ENCODE measurements at places on chromosomes 6 and 20.
A peak's percentile ranks its signal among the peaks of the same experiment; 100 is the strongest.

GRCh38 chr20:19539191-19539590 lies 218.9 kb upstream of the RIN2 start:
- DNase-seq = no peak

DNA sequence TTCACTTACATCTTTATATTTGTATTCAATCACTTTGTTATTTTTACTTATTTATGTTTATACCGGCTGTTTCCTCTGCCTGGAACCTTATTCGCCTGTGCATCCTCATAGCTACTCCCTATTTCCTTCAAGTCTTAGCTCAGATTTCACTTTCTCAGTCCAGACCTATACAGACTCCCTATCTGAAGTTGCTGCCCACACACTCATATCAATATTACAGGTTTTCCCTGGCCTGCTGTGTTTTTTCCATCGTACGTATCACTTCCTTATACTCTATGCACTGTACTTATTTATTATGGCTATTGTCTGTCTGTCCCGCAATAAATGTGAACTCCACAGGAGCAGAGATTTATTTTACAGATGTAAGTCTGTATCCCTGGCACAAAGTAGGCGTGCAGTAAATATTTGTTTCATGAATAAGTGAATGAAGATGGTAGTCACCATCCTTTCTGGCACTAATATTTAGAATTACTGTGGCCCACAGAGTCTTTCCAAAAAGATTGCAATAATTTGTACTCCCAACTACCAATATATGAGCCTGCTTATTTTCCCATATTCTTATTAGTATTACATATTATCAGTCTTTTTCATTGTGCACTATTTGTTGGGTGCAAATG lies 64.9 kb downstream of the TNFAIP3 start:
- no peak for DNase-seq

GRCh38 chr6:33407132-33407718 lies 3.6 kb upstream of the PHF1 start:
- DNase-seq = no peak

GRCh38 chr6:107563694-107564588 lies 74.0 kb downstream of the SOBP start:
- DNase-seq = no peak

GRCh38 chr20:23122796-23123655 lies 36.9 kb upstream of the CD93 start:
- no peak for DNase-seq

GRCh38 chr6:12381587-12381986 lies 91.4 kb downstream of the EDN1 start:
- DNase-seq = no peak

DNA sequence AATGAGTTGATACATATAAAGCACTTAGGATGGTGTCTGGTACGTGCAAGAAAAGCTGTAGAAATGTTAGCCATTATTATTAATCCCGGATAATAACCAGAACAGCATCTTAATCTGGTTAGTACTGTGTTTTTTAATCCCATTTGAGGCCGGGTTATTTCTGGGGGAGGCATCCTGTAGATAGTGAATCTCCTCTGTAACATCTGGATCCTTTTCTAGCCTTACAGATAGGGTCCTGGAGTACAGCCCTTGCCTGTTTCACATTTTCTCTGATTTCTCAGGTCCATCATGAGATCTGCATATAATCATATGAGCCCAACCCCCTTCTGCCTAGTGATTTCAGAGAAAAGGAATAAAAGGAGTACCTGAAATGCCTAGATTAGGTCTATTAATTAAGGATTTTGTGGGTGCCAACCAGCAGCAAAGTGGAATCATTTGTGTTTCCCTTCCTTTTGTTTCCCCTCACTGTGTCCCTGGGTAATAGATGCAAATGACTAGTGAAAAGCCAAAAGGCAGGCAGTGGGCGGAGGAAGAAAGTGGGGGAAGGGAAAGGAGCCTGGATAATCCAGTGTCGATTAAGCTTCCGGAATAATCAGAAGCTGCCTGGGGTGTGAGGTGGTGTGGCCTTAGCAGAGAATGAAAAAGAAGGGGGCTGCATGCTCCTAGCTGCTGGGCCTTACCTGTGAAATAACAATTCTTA lies 88.9 kb downstream of the SOBP start:
- DNase-seq = no peak

DNA sequence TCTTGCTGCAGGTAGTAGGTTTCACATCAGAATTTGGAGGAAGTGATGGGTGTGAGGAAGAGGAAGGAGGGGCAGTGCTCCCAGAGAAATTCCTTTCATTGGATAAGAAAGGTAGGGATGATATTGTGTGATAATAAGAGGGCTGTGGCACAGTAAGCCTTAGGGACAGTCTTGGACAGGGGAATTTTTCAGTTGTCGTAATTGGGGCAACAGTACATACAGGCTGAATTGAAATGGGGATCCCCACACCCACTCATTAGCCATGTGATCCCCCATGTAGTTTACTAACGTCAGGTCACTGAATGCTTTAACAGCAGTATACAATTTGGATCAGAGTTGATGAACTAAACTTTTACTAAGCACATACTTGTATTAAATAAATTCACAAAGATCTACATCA lies 79.4 kb downstream of the FOXO3 start:
- DNase-seq = no peak

- no peak for DNase-seq
These were observed 25.4 kb downstream of the ZNF311 start for GRCh38 chr6:28979679-28980078.

GRCh38 chr6:18211338-18211737 lies 53.0 kb downstream of the DEK start:
- no peak for DNase-seq

DNA sequence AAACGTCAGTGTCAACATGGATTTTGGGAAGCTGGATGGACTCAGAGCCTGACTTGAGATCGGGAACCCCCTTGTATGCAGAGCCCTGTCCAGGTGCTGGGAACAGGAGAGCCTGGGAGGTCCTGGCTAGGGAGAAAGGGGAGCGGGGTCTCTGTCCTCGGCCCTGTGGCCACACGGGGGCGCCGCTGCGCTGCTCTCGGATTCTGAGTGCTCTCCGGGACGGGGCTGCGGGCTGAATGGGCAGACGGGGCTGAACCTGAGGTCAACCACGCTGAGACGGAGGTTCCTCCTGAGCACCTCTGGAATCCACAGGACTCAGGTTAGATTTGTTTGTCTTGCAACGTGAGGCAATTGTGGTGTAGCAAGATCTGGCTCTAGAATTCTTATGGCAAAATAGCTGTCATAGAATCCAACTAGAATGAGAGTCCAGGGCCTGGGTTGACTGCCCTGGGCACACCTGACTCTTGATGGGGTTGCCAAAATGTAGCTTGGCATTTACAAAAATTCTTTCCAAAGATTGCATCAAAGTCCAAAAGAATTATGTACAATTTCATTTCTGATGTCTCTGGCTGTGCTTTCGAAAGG lies 20.6 kb upstream of the HLA-F start:
- peak; percentile 14 for DNase-seq
